Fibroblast of the aortic adventitia (primary cell): ENCODE measurements at places on chromosomes 3 and 15. TPM values are rescaled to one million over a fixed set of nuclear protein-coding genes. Genes with fewer than 3 reads are reported as not detected.

TMOD2 gene
- total RNA-seq, result 11.2 and 18.9 TPM in 2 replicates

MRAS gene
- total RNA-seq, result 31.2 and 53.3 TPM in 2 replicates

CPNE9 gene
- not detected in 2 replicates for total RNA-seq

FBXO40 gene
- under 0.01 TPM in 1 of 2 replicates, not detected in the other for total RNA-seq

DZIP1L gene
- total RNA-seq, result 28.3 and 38.2 TPM in 2 replicates

DNA sequence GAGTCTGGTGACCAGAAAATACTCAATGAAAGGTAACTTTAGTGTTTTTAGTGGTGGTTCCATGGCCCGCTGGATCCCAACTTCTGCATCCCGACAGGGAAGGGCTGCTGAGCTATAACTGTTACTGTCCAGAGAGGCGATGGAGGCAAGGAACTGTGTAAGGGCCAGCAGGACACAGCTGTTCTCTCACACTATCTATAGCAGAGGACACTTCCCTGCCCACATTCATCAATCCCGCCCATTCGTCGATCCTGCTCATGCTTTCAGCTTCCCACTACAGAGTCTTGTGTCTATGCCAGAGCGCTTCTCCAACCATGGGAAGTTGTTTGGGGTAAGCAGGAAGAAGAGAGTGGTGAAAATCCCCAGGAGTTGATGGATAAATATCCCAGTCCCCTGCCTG is 8.4 kb downstream of the COLQ start:
- no peak for DNase-seq
